ENCODE measurements at places on chromosomes 2 and 18.

GRCh38 chr2:187541086-187542085, 12.8 kb downstream of the TFPI start:
- DNase-seq, result no peak

GRCh38 chr2:220034426-220035130, 407.1 kb downstream of the SLC4A3 start:
- DNase-seq, result no peak

GRCh38 chr2:170241756-170242155, 63.8 kb downstream of the MYO3B start:
- DNase-seq, result no peak

- DNase-seq, result no peak
Measured at GRCh38 chr2:174442546-174443510, 44.0 kb downstream of the GPR155 start.

DNA sequence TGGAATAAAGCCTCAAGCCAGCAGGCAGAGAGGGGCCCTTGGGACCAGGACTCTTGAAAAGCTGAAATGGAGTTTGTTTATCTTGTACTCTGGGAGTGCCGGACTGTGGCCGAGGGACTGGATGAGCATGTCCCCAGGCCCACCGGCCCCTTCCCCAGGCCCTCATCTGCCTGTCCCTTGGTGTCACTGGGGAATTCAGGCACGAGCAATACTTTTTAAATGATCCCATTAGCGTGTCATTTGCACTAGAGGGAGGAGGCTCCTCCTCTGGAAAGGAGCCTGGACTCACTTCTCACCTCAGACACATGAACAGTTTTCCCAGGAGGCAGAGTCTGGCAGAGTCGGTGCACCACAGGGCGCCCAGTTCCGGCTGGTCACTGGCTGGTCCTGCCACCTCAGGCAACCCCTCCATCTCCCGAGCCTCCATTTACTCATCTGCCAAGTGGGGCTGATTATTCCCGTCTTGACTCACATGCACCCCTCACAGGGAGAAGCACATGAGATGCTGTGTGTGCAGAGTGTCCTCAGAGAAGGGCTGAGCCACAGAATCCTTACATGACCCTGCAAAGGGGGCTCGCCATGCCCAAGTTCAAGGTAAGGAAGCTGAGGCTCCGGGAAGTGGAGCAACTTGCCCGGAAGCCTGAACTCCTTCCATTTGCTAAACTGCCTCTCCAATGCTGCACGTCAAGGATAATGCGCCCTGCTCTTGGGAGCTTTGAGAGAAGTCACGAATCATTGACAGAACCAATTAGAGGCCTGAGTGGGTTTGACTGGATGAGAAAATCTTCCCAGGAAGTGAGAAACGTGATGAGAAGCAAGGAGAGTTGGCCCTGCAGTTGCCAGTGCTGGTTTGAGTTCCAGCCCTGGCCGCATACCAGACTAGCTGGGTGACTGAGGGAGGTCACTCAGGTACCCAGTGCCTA, 26.7 kb downstream of the CIB4 start:
- no peak for DNase-seq

DNA sequence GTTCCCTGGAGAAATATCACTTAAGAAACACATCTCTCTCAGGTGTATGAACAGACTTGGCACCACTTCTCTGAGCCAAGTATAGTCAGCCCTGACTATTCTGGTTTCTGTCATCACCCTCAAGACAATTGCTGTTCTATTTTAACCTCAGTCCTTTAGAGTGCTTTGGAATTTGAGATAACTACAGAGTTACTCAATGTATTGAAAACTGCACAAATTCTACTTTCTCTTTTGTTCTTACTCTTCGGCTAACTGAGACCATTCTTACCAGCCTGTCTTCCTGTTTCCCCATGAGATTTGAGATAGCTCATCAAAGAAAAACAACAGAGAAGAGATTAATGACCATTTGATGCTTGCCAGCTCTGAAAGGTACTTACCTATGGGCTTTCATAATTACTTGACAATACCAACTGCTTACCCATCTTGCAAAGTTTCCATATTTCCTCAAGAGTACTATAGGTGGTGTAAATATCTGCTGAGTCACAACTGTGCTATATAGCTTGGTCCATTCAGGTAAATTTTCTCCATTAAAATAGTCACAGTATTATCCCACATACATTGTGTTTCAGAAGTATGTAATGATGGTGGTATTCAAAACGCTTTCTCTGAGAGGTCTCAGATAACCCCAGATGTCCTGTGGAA, 467.5 kb upstream of the CHST9 start:
- DNase-seq, result no peak

DNA sequence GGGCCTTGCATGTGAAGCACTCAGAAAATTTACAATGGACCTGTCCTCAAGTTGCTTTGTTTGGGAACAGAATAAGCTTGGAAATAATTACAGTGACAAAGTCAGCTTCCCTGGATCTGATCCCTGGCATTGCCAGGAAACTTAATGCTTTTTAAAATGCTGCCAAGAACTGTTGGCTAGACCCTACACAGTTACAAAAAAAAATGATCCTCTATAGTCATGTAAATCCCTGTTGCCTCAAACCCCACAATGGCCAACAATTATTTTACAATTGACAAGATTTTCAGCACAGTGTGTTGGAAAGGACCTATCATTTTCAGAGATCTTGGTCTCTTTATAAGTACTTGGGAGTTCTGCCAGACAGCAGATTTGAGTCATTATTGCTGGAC, 470.4 kb upstream of the ACVR2A start:
- DNase-seq, result no peak

GRCh38 chr2:53202063-53202462, 565.5 kb upstream of the CHAC2 start:
- DNase-seq, result no peak

GRCh38 chr2:220192994-220193753, 565.7 kb downstream of the SLC4A3 start:
- DNase-seq, result no peak

DNA sequence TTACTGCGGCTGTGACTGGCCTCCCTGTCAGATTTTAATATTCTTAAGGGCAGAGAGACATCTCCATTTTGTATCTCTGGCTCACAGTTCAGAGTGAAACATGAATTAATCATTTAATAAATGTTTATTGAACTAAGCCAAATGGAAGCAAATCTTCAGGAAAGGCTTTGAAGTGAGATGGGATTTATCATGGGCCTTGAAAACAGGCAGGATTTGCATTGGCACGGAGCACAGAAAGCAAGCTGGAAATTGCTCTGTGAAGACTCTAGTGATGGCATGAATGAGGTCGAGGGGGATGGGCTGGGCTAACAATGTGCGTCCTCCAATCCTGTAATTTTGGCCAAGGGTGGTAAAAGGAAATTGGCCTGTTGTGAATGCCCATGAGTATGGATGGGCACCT, 369.8 kb upstream of the SOX11 start:
- no peak for DNase-seq

DNA sequence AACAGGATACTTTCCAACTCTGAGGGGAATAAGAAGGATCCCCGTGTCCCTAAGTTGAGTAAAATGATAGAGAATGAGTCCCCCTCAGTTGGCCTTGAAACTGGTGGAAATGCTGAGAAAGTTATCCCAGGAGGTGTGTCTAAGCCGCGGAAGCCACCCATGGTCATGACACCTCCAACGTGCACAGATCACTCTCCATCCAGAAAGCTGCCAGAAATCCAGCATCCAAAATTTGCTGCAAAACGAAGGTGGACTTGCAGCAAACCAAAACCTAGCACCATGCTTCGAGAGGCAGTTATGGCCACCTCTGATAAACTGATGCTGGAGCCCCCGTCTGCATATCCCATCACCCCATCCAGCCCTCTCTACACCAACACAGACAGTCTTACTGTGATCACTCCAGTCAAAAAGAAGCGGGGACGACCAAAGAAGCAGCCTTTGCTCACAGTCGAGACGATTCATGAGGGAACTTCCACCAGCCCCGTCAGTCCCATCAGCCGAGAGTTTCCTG, 270.1 kb downstream of the SETBP1 start:
- no peak for DNase-seq

DNA sequence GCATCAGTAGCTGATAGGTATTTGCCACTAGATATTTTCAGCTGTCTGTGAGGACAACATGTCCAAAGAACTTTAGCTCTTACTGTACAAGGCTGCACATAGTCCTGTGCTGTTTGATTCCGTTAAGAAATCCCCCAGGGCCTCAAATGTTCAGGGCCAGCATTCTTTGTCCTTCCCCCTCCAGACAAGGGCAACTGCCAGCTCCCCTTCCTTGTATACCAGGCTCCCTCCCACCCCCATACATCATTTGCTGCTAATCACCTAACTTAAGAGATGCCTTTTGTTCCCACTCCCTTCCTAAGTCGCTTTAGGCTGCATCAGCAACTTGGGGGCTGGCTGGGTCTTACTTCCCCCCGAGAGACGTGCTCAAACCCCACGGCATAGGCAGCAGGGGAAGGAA, 138.7 kb downstream of the CDH20 start:
- no peak for DNase-seq

- DNase-seq, result no peak
Measured at GRCh38 chr2:61263830-61264229, 101.8 kb downstream of the C2orf74 start.

DNA sequence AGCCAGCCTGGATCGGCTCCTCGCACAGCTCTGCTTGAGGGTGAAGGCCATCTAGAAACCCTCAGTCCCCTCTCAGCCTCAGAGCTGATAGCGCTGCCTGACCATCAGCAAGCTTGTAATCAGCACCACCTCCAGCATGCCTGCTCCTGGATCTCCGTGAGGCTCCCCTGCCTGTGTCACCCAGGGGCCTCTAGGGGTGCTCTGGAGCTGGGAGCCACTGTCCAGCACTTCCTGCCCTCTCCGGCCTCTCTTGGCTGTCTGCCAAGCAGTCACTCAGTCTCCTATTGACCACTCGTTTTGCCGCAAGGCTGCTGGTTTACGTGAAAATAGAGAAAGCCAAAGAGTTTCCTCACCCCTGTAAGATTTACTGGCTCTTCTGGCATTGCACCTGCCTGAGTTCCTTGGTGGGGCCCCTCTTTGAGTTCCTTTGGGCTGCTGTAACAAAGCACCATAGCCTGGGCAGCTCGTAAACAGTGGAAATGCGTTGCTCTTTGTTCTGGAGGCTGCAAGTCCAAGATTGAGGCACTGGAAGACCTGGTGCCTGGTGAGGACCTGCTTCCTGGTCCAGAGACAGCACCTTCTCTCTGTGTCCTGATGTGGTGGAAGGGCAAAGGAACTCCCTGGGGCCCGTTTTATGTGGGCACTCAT, 17.9 kb downstream of the CAPN10 start:
- no peak for DNase-seq

DNA sequence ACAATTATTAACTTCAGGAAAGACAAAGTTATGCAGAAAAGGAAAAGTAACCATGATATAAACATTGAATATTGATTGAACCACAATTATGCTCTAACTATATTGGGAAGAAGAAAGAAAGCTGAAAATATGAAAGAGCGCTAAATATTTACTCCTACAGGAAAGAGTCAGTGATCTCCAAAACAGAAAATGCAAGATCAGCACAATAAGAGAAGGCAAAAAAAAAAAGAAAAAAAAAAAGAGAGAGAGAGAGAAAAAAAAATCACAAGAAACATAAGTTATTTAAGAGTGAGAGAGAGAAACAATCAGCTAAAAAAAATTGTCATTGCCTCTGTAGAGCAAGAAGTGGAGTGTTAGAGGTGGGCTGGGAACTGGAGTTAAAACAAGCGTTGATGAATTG, 28.9 kb upstream of the ELAC1 start:
- no peak for DNase-seq

DNA sequence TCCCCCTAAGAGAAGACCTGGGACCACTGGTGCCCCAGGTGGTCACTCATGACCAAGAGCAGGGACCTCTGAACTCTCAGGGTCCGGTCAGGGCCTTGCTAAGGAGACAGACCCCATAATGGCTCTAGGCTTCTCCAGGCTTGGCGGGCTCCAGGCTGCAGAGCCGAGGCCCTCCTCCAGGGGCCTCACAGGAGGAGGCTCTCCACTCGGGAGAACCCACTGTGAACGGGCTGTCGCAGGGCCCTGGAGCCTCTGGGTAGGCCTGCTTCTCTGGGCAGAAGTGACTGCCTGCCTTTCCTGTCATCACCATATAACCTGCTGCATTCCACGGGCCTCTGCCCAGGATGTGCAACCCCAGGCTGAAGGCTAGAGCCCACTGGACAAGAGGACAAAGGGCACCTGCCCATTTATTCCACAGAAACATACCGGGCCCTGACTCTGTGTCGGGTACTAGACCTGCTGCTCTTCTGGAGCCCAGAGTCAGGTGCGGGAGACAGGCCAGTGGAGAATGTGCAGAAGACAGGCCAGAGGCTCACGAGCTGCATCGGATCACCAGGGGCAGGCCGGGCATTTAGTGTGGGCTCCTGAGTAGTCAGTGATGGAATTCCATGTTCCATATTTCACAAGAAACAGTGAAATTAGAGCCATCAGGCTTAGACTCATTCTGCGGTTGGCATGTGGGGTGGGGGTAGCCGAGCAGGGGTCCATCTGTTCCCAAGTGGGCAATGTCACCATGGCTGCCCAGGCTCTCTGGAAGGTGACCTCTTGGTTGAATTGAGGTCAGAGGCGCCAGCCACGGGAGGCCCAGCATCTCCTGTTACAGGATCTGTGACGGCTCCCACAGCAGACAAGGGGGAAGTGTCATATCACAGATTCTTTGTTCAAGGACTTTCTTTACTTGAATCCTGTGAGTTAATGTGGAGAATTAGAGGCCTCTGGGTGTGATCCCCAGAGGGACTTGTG, 220.8 kb downstream of the SH3RF3 start:
- DNase-seq, result no peak

- no peak for DNase-seq
Measured at GRCh38 chr2:135299658-135300244, 231.3 kb downstream of the ZRANB3 start.

- DNase-seq, result no peak
Measured at GRCh38 chr2:62305421-62306176, 109.7 kb downstream of the B3GNT2 start.

DNA sequence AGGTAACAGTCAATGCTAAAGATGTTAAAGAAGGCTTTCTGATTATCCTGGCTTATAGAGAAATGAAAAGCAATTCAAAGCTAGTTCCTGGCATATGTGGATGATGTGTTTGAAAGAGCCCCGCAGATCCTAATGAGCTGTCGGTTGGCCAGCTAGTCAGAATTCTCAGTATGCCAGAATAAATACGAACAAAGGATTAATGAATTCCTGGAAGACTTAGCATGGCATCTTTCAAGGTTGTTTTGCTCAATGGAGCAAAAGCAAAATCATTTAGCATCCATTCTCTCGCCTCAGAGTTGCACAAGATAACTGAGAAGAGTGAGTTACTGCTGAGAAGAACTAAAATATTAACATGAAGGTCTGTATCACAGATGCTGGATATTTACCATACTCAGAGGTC, 307.6 kb downstream of the RIT2 start:
- no peak for DNase-seq

GRCh38 chr2:31962757-31963361, 47.9 kb downstream of the MEMO1 start:
- no peak for DNase-seq

DNA sequence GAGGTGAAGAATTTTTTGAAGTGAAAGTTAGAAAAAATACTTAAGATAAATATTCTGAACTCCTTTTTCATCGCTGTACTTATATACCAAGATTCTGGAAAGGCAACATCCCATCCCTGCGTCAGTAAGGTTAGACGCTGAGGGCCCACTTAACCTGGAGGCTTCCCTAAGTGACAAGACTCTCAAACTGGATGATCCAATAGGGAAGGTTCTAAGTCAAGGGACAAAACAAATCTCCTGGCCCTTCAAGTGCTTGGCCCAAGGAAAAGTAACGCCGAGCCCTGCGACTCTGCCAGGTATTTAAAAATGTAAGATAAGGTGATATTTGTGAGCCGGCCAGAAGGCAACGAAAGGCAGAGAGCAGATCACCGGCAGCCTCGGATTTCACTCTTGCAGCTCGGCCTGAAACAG, 1.3 kb downstream of the STK39 start:
- DNase-seq, result no peak

- no peak for DNase-seq
Measured at GRCh38 chr2:152097801-152098495, 896 bp downstream of the CACNB4 start.

GRCh38 chr2:180133736-180134135, 126.6 kb upstream of the CWC22 start:
- DNase-seq, result no peak

All from D721Med (cell line).